MM.1S (cell line): ENCODE measurements at places on chromosomes 1 and 21.

GRCh38 chr21:35206141-35207125 is 157.3 kb upstream of the RUNX1 start:
- DNase-seq: peak; percentile 77

- DNase-seq: no peak
Observed at GRCh38 chr1:81432059-81432458, 368.7 kb upstream of the ADGRL2 start.

- DNase-seq: no peak
Observed at GRCh38 chr1:176884911-176885310, 279.6 kb downstream of the ASTN1 start.

DNA sequence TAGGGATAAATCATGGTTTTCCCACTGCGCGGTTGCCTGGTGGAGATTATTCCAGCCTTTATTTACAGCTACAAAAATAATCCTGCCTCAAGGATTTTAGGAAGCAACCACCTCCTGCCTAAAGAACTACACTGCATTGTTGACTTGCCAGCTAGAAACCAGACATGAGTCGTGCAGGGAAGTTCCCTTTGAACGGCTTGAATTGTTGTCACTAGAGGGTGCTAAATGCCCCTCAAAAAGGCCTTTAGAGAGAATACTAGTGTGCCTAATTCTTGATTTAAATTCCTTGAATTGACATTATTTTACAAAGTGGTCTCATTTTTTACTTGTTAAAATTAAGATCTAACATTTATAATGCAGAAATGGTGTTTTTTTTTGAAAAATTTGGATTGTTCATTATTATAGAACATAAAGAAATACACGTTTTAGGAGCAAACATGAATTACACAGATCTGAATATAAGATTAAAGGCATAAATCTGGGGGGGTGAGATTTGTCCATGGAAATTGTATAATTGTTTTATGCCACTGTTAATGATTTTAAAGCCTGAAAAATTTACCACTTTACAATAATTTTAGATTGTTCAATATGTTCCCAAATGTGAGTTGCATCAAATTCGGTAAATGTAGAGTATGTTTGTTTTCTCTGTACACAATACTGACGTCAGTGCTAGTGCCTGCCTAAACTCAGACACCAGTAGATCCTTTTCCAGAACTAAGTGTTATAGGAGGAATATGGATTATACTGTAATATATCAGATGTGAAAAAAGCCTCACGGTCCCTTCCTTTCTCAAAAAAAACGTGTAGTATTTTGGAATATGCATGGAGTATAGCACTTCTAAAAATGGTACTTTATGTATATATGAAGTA is 7.6 kb upstream of the ERG start:
- peak; percentile 69 for DNase-seq

GRCh38 chr1:3142236-3142635 is 73.2 kb downstream of the PRDM16 start:
- DNase-seq: no peak

DNA sequence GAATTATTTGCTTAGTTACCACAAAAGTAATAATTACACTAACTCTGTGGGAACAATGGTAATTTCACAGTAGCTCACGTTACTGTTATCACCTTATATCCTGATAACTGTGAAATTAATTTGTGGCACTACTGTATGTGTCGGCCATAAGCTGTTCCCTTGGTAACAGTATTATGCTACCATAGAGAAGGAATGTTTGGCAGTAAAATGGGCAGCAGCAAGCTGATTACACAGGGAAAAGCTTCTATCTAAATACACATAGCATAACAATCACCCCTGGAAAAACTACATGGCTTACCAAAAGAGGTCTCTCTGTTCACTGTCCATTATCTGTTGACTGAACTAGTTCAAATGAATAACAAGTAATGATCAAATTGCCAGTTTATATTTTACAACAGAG is 124.1 kb downstream of the DPYD start:
- no peak for DNase-seq

DNA sequence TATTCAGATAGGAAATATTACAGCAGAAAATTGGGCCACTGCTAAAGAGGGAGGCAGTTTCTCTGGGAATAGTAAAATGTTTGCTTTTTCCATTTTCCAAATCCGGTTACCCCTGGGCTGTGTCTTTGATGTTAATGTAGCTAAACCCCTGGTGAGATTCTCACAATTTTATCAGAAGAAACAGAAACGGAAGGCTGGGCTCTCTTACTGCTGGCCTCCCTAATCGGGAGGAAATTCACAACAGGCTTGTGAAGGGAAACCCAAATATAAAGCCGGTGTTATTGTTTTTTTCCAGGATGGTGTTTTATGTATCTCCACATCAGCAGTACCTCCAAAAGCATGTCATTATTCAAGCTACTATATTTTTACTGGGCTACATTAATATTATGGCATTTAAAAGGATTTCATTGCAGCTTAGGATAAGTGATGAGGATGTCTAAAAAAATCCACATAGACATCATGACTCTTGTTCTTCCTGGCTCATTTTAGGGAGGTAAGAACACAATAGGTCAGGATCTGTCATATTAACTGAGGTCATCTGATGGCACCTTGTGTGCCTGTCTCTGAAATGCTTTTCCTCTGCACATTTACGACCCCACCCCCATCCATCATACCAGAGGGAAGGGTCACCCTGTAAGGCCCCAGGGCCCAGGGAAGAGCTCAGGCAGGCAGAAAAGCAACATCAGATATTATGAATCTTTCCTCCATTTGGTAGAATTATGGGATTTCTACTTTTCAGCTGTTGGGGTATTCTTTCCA is 158.7 kb downstream of the DSCAM start:
- no peak for DNase-seq

DNA sequence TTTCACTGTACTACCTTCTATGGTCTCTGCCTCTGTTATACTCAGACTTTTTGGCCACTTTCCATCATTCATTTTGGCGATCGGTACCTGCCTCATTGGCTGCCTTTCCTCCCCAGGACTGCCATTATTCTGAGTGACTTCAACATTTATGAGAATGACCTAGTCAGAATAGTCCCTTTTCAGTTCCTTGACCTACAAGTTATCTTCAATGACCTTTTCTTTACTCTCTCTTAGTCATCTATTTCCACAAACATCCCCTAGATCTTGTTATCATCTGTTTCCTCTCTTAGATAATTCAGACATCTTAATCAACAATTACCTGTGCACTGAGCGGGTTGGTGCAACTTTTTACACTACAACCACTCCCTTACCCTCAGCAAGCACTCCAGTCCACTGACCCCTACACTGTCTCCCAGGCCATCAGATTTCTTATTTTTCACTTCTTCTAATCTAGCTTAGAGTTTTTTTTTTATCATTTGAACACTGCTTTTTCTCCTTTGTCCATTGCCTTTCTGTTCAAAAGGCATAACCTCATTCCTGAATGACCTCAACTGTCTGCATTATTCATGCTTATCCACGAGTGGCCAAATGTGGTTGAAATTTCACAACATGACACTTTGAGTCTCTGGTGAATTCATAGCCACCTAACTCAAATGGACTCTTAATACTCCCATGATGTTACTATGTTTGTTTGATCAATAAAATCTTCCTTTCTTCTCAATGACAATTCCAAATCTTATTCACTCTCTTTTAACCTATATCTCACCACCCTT is 112.7 kb downstream of the HMCN1 start:
- DNase-seq: no peak

DNA sequence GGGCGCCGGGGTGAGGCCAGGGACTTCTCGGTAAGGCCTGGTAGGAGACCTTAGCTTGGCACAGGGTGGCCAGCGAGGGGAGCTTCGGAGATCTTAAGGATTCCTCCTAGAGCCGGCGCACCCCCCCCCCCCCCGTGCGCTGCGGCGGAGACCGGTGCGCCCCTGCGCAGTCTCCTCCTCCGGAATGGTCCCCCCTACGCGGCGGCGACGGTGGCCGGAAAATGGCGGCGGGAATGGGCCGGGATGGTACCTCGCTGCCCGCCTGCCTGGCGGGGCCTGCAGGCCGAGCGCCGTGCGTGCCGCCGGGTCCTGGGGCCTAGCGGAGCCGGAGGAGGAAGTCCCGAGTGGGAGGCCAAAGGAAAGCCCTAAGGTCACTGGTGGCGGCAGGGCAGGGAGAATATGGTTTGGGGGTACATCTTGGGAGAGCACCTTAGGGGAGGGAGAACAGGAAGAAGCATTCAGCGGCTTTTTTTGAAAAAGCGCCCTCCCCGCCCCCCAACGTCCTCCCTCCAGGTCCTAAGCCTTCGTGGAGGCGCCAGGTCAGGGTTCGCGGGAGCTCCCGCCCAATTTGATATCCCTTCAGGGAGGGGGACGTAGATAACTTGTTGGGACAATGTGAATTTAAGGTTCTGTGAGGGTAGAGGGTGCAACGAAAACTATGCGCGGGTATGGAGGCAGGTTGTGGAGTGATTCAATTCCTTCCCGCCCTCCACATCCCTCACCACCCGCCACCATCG is 429 bp downstream of the SRRM1 start:
- peak; percentile 30 for DNase-seq

DNA sequence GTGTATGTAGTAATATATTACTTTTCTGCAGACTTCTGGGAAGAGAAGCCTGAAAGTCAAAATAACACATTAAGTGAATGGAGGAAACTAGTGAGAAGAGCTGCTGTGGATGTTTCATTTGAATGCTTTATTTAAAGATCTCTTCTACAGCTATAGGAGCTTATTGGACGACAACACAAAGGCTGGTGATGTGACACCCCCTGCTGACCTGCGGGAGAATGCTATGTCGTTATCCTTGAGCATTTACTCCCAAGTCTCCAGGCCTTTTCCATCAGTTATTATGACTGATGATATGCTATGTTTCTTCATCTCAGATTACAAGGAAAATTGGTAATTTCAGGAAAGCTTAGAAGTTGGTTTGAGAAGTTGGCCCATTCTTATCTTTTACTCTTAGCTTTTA is 22.3 kb upstream of the PLA2G4A start:
- DNase-seq: peak; percentile 61

GRCh38 chr1:6960860-6961259 is 175.6 kb downstream of the CAMTA1 start:
- DNase-seq: no peak

DNA sequence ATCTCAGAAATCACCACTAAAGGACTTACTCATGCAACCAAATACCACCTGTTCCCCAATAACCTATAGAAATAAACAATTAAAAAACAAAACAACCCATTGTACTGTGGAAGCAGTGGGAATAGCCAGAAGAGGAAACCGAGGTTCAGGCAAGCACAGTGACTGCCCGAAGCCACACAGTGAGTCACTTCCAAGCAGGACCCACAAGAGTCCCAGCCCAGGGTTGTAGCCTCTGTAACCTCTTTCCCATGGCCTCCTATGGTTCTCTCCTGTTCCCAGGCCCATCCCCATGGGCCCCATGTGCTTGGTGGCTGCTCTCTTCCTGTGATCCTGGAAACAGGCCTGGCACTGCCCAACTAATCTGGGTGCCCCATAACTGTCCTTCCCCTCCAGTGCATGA is 29.0 kb upstream of the HTR1D start:
- DNase-seq: no peak

DNA sequence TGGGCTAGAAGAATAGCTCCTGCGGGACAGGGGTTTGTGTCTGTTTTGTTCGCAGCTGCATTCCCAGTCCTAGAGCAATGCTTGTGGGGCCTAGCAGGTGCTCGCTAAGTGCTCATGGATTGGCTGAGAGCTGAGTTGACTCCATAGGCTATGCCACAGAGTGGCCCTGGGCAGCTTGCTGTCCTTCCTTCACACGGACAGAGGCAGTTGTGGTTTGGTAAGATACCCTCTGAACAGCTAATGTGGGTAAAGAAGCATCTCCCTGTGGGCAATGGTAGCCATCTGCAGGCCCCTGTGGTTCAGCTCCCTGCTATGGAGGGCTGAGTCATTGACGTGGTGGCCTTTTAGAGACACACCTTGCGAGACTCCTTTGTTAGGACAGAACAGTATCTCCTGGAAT is 23.5 kb upstream of the LBR start:
- DNase-seq: no peak

DNA sequence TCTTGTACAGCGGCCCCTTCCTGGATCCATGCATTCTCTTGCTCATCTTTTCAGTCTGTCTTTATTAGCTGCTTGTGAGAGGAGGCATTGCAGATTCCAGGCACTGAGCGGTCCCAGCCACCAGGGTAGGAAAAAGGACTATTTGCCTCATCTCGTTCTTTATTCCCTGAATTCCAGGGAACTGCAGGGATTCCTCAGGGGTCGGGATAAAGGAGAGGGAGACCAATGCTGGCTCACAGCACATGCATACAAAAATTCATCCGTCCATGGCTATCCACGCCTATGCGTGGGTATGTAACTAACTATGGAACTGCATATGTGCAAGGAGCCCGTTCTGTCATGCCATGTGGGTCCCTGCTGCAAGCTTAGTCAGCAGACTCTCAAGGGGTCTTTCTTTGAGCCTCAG is 879 bp upstream of the PLPPR5 start:
- no peak for DNase-seq
